ENCODE measurements at places on chromosomes 11 and 22.

GRCh38 chr11:46490666-46491065, 99.1 kb upstream of the CHRM4 start:
- DNase-seq = no peak

GRCh38 chr22:39820256-39820655, 73.3 kb downstream of the ENTHD1 start:
- no peak for DNase-seq

DNA sequence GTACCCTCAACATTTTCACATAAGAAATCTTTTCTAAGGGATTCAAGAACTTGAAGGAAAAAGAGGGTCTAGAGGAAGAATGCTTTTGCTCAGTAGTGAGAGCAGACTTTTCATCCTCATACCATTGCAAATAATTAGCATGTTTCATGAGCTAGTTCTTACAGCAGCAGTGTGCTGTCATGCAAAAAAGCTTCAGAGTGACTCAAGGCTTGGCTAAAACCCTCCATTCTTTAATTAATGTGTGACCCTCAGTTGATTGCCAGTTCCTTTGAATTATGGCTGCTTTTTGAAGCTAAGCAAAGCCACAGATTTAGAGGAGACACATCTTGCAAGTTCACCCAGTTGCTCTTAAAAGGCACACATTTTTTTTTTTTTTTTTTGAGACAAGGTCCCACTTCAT, 36.6 kb upstream of the PCF11 start:
- DNase-seq = no peak

GRCh38 chr11:115645631-115646317, 141.6 kb upstream of the CADM1 start:
- no peak for DNase-seq

- DNase-seq = no peak
Observed at GRCh38 chr22:31271485-31271884, 20.8 kb downstream of the PIK3IP1 start.

Measured in stimulated activated CD4-positive, alpha-beta T cell treated with anti-CD3 and anti-CD28 coated beads, Interleukin-1b, Interleukin-23, amount 100 ng/mL, for 1 hour (primary cell).